ENCODE measurements at places on chromosomes 1 and 21.

- no peak for DNase-seq
Measured at GRCh38 chr1:8643542-8644536, 173.6 kb downstream of the RERE start.

GRCh38 chr21:42532466-42533181 lies 19.0 kb downstream of the SLC37A1 start:
- no peak for DNase-seq

GRCh38 chr1:182355723-182356098 lies 35.9 kb downstream of the GLUL start:
- DNase-seq: no peak

GRCh38 chr1:52672946-52673345 lies 25.2 kb downstream of the COA7 start:
- no peak for DNase-seq

DNA sequence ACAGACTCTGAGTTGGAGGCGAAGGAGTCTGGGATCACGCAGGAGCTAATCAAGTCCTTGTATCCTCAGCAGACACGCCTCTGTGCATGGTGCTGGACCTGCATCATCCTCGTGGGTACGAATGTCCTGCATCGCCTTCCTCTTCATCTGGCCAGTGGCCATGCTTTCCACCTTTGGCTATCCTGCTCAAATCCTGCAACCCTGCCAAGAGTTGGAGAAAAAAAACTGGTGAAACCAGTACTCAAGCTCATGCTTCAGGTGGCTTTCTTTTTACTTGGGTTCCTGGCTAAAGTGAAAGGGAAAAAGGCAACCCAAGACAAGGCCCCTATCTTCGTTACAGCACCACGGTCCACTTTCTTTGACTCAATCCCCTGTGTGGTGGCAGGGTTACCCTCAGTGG lies 8.9 kb downstream of the SETSIP start:
- no peak for DNase-seq

DNA sequence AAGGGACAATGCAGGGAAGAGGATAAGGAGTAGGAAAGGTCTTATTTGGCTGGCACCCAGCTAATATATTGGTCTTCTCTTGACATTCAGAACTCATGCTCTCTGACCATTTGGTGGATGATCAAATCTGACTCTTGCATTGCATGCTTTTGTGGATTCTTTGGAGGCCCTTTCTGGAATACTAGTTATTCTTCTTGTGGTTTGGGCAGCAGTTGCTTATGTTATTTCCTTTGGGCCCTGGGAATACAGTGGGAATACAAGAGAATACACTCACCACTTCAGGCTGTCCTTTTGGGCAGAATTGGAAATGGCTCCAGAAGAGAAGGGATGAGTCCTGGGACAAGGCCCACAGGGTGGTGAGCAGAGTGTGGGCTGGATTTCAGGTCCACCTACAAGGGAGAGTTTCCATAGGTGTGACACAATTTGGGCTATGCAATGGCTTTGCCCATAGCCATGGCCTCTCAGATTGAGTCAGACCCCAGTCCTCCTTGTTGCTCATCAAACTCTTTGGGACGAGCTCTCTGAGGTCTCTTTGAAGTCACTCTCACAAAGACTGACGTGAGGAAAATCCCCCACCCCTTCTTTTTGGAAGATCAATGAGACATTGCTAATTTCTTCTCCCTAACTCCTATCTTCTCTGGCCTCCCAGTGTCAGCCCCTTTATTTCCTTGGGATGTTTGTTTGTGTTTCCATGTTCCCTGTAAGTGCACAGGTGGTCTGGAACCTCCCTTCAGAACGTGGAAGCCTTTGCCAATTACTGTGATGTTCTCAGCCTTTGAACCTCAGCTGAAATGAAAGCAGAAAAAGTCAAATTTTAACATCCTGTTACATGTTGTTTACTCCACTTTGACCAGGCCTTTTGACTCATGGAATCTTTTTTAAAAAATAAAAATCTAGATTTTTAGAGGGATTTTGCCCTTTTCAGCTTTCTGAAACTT lies 19.4 kb downstream of the HSD11B1 start:
- no peak for DNase-seq

DNA sequence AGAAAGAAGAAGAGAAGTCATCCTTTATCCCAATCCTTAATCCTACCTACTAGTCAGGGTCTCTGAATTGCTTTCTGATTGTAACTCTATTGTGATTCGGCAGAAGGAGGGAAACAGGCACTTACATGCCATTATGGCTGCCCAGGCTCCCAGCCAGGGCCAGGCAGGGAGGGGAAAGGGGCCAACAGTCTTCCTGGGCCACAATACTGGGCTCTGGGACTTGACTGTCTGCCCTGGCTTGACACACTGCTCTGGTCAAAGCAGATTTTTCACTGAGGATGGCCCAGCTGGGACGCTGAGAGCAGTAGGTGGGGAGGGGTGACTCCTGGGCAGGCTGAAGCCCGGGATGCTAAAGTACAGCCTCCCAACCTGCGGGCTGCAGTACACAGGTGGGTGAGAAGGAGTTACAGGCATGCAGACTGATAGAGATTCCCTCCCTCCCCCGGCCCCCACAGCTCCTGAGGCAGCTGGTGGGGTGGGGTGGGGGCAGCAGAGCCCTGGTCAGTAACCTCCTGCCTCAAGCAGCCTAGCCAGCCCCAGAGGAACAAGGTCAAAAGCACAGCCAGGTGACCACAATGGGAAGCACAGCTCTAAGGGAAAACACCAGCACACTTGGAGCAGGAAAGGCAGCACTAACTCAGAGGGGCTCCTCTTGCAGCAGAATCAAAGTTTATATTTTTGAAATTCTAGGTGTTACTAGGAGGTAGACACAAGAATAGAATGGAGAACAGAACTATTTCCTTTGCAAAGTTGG lies 25.3 kb downstream of the KCND3 start:
- no peak for DNase-seq

DNA sequence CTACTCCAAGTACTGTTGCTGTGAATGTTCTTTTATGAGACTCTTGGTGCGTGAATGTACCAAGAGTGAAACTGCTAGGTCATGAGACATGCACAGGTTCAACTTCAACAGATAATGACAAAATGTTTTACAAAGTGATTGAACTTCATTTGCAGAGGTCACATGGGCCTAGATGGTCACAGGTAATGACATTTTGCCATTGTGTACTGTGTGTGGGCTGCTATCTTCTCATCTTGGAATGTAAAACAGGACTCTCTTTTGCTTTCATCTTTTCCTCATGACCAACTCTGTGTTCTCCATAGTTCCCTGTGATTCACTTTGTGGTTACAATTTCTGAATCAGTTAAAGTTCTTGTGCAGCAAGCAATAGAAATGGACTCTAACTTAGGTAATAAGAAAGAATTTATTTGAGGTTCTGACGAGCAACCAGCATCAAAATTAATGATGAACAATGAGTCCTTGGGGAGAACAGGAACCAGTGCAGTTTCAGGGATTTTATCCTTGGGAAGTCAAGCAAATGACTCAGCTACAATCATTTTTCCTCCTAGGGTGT lies 16.2 kb upstream of the TSNAX start:
- no peak for DNase-seq

- no peak for DNase-seq
Measured at GRCh38 chr1:62241371-62242131, 46.9 kb downstream of the L1TD1 start.

DNA sequence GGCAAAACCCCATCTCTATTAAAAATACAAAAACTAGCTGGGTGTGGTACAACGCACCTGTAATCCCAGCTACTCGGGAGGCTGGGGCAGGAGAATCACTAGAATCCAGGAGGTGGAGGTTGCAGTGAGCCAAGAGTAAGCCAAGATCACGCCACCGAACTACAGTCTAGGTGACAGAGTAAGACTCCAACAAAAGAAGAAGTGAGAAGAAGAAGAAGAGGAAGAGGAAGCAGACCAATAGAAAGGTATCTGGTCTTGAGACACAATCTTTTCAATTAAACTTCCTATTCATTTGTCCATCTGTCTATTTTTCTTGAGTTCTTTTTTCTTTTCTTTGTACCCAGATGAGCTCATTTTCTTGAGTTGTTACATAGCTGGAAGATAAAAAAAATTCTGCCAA lies 55.7 kb upstream of the ACADM start:
- DNase-seq: no peak

DNA sequence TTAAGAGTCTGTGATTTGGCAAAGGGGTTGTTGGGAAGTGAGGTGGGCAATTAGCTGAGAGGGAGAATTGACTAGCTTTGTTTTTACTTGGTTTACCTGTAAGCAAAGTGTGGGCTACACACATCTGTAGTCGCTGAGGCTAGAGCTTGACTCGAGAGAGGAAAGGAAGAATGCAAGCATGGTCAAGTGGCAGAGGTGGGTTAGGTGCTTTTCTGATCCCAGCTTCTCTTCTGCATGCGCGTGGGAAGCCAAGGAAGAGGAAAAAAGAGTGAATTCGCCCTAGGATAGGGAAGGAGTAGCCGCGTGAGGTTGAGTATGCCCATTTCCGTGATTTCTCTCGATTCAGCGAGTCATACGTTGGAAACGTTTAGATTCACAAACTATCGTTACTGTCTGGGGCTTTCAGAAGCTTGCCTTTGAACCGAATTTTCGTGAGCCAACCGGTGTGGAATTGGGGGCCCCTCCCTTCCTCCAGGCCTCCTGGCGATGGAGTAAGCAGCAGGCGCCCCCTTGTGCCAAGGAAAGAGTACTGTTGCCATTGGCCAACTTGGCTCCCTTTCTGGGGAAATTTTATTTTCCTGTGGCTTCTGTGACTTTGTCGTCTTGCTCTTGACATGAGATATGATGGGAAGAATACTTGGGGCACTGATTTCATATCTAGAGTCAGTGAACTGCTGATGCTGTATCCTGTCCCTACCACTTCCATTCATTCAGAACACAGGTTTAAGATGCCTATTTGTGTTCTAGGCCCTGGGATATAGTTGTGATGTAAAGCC lies 1.3 kb downstream of the PIGV start:
- DNase-seq: peak; percentile 87

GRCh38 chr1:84772428-84772943 lies 82.2 kb upstream of the SSX2IP start:
- DNase-seq: peak; percentile 82

- no peak for DNase-seq
Measured at GRCh38 chr1:26570287-26570686, 40.7 kb downstream of the RPS6KA1 start.

GRCh38 chr1:229717786-229718576 lies 91.9 kb downstream of the URB2 start:
- peak; percentile 69 for DNase-seq

DNA sequence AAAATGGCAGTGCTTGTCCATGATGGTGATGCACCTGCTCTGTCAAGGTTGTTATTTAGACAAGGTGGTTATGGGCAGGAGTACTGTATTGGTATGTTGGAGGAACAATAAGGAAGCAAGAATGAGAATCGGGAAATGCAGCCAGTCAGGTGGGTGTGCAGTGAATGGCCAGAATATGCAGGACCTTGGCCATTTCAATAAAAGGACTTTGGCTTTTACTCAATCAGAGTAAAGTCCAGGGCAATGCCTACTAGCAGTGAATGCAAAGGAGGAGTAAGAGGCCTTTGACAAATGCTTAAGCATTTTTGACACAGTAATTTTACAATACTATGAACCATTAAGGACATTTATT lies 2.4 kb upstream of the CHML start:
- no peak for DNase-seq

GRCh38 chr1:21491488-21492355 lies 17.5 kb upstream of the ALPL start:
- DNase-seq: no peak

- DNase-seq: no peak
Measured at GRCh38 chr1:65423884-65424572, 3.6 kb downstream of the LEPR start.

- no peak for DNase-seq
Measured at GRCh38 chr1:209323743-209324142, 259.8 kb upstream of the CAMK1G start.

DNA sequence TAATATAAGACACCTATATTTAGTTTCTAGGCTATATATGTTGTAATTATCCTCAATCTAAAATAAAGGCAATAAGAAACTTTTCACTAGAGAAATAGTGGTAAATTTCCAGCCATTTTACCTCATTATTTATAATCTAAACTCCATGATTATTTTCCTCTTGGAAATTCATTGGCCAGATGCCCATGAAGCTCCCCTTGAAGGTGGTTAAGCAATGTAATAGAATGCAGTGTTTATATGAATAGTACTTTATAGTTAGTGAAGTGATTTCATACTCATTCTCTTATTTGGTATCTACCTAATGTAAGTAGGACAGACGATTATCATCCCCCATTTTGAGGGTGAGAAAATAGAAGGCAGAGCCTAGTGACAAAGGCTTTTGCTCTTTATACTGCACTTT lies 26.5 kb downstream of the NFYC start:
- no peak for DNase-seq

DNA sequence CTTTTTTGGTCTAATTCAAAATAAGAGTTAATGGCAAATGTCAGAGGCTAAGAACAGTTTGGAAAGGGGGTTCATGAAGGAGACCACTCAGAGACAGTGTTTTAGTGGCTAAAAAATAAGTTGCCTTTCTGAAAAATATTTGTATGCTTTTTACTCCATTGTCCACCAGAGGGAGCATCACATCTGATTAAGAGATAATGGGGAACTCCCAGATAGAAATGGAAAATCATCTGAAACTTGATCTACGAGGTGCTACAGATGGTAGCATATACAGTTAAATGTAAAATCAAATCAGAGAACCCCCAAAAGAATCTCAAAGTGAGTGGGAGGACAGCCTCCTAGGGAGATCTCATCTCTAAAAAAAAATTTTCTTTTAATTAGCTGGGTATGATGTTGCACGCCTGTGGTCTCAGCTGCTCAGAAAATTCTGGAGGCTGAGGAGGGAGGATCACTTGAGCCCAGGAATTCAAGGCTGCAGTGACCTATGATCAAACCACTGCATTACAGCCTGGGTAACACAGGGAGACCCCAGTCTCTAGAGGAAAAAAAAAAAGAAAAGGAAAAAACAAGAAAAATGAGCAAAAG lies 9.7 kb downstream of the SMYD3 start:
- DNase-seq: no peak

DNA sequence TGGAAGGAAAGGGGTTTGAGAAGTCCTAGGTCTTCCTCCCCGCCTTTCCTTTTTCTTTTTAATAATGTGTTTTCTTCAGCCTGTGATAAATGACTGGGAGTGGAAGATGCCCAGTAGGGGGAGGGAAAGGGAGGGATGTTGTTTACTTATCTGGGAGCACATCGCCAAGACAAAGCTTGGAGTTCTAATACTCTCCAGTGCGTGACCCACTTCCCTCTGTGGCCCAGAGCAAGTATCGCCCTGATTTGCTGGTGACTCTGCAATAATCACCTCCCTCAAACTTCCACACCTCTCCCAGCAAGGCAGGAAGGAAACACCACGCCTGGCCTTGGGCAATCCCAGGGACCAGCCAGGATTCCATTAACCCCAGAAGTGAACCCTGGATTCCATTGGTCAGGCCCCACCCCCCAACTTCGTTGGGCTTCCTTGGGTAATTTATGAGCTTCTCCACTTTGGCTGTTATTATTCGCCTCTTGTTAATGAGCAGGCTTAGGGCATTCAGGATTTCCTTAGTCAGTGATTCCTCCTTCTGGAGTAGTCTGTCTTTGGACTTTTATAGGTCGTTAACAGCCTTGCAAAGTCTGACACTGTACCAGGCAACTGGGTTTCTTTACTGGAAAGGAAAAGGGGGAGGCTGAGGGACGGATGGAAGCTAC lies 24.3 kb upstream of the GRHL3 start:
- no peak for DNase-seq

Measured in left hindlimb (tissue), 1 donor.